ENCODE measurements at places on chromosomes 1 and 21. TPM values are rescaled to one million over a fixed set of nuclear protein-coding genes. Genes with fewer than 3 reads are reported as not detected.

Gene ST6GALNAC5
- 6.2 TPM for total RNA-seq

Gene CFAP45
- not detected for total RNA-seq

- DNase-seq = no peak
Measured at GRCh38 chr1:184627007-184627341, 127.7 kb downstream of the EDEM3 start.

Gene CD5L
- total RNA-seq = not detected

DNA sequence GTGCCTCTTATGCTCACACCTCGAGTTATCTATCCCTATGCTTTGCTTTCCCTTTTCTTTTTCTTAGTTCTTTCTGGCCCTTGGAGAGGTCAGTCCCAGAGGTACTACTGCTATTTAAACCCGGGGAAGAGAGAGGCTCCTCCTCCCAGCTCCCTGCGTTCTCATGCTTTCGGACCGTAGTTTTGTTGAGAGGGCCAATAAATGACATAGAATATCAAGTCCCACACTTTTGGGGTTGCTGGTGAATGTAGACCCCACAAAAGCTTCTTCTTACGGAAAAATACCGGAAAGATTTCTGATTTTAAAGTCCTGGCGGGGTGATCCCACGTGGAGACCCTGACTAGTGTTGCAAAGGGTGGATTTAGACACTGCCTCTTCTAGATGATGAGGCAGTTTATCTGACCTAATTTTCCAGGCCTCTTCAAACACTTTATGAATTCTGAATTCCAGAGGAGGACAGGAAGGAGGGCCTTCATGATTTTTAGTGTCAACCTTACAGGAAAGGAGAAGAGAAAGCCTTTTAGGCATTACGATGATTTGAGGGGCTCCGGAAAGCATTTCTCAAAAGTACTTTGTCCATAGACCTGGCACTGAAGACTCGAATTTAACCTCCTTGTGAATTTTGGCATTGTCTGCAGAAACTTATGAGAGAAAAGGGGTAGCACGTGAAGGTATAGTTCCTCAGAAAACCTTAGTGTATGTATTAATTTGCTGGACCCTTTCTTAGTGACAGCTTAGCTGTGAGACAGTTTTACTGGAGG is 694 bp downstream of the TMEM167B start:
- DNase-seq = no peak

- DNase-seq = no peak
Measured at GRCh38 chr1:150249936-150250335, 7.6 kb upstream of the CA14 start.

Gene NCDN
- total RNA-seq = 36.5 TPM

DNA sequence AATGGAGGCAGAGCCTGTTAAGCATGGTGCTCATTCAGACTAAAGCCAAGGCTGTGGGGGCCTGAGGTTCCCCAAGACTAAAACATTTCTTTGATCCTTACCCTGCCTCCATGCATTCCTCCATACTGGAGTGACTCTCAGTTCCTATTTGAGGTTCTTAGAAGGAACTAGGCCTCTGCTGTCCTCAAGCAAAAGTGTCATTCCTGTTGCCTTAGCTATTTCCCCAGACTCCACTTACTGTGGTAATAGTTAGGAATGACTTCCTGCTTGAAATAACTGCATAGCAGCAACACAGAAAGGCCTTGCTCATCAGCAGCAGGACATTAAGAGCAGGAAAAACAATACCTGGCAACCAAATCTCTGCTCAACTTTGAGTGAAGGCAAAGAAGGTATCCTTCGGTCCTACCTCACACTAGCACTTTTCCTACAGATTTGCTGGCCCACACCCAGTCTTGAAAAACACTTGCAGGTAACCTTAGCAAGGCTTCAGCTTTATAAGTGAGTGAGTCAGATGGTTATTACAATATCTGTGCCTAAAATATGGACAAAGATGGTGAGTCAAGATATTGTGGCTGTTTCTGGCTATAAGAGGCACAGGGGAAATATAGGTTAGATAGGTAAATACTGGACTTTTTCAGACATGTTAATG is 14.8 kb downstream of the LRRC41 start:
- DNase-seq = no peak

- no peak for DNase-seq
Measured at GRCh38 chr1:12506281-12507280, 111.4 kb downstream of the DHRS3 start.

Gene PPM1J
- 17.5 TPM for total RNA-seq

GRCh38 chr1:201888282-201889089 is at the start of gene SHISA4:
SHISA4 (plus strand) TSS chr1:201888898; CDS start chr1:201888995, 97 bp downstream.
- peak; percentile 85 for DNase-seq

Gene PLEKHM2
- 47.9 TPM for total RNA-seq

DNA sequence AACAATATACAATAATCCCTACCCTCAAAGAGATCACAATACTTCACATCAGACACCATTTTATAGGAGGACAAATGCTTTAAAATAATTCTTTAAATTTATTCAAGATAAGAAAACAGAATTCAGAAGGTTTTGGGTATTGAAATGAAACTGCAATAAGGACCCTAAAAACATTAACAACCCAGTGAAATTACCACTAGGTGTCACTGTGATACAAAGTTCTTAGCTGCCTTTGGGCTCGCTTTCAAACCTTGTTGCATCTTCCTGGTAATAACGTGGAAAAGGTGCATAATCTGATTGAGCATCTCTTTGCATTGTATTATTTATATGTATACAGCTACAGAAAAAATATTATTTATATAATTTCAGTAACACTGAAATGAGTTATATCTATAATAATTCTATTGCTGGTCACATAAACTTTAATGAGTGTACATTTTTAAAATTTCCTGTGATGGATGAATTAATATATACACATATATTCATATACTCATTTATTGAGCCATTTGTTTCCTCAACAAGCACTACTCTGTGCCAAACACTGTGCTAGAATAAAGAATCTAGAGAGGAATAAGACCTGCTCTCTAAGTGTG is 185.2 kb downstream of the FAF1 start:
- no peak for DNase-seq

Gene FAM163A
- total RNA-seq = 0.13 TPM

Gene ITLN1
- not detected for total RNA-seq

DNA sequence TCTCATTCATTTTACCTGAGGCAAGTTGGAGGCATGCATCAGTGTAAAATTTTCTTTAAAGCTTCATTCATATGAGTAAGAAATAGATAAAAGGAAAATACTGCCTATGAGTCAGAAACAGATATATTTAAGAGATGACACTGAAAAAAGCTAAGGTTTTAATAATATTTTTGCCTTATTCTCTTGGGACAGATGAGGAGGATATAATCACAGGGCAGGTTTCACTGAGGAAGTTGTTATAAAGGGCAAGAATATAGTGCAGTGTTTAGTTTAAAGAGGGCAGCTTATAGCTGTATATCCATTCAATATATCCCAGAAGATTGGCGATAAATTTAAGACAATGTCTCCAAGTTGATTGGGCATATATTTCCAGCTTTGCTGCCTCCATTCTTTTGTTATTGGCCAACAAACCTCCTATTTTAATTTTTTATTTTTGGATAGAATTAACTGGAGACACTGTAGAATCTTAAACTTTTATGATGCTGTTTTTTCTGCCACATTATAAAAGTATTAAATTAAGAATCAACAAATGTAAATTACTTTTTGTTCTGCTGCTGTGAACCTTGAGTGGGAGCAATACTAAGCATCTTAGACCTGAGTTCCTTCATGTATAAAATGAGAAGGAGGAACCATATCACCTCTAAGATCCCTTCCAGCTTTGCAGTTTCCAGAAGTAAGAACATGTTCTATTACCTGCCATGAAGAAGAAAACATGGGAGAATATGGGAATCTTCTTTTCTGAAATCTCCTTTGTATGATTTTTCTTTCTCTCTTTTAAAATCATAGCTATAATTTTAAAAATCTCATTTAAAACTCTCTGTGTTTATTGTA is 171.6 kb downstream of the S1PR1 start:
- no peak for DNase-seq

DNA sequence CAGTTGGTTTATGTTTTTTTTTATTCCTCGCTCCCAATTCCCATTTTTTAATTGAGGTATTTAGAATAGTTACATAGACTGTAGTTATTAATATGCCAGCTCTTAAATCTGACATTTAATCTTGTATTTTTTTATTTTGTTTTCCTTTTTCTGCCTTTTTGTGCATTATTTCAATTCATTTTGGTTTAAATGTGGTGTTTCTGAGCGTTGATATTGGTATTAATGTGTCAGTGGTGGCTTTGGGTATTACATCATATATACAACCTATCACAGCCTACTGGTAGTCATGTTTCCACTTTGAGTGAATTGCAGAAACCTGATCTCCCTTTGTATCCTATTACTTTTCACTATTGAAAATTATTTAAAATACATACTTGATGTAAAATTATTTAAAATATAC is 1027.3 kb downstream of the KCNT2 start:
- DNase-seq = no peak

DNA sequence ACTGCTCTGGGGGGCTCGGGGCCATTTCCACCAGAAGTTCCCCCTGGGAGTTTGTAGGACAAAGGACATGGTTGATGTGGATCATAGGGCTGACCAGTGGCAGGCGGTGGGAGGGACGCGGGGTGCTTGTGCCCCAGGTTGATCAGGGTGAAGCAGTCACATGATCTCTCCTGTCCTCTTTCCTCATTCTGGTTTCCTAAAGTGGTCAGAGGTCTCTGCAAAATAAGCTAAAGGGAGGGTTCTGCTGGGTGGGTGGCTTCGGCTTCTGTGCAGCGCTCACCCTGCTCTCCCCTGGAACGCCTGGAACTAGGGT is 9.2 kb downstream of the PDXK start:
- no peak for DNase-seq

DNA sequence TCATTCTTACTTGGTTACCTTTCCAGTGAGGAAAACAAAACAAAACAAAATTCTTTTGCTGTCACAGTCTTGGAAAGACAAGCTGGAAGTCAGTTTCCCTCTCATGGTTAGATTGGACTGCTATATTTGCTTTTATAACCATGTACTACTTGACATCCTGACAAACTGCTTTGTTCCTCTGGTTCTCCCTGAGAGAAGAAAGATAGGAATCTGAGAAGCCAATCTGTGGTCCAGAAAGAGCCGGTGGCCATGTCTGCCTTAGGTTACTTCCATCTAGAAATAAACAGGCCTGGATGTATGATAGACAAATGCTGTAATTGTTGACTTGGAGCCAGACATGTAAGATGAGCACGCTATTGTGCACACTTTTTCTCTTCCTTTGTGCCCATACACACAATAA is 330.0 kb downstream of the BRINP3 start:
- DNase-seq = no peak

DNA sequence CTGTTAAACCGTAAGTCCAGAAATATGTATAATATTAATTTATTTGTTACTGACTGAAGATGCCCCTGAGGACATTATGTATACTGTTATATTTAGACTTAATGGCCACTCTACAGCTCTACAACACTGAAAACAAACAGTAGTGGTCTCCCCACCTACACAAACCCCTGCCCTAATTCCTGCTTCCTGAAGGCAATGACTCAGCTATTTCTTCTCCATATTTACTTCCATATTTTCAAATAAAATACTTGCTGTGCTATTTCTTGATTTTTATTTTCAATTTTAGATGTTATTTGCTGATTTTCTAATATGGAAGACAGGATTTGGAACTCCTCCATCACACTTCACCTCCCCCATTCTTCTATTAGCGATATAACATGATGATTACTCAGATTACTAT is 97.6 kb downstream of the PCNX2 start:
- DNase-seq = no peak

Gene OPRD1
- total RNA-seq = 3.3 TPM

Gene FLG2
- not detected for total RNA-seq

Gene FALEC
- total RNA-seq = not detected

DNA sequence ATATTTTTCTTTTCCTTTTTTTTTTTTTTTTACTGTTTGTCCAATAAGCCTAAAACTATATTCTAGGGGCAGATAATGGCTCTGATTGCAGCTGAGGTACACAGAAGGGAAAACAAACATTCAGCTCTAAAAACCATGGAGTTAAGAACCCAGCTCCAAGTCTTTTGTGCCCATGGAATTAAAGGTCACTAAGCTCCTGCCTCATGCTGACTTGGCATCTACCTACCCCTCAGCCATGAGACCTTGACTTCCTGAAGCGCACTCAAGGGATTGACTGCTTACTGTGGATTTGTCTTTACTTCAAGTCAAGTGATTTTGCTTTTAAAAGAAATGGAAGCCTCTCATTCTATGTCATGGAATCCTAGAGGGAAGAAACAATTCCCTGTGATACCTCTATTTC is 192.3 kb downstream of the AMY1C start:
- DNase-seq = no peak

Gene CROCC
- 39.5 TPM for total RNA-seq

- DNase-seq = no peak
Measured at GRCh38 chr1:53324321-53324720, 3.5 kb downstream of the LRP8 start.

- no peak for DNase-seq
Measured at GRCh38 chr1:76625886-76626678, 241.2 kb upstream of the ST6GALNAC5 start.

- DNase-seq = no peak
Measured at GRCh38 chr1:112496290-112496689, 12.5 kb upstream of the WNT2B start.

Gene DHRS3
- 37.8 TPM for total RNA-seq

Gene ITSN1
- 81.1 TPM for total RNA-seq

Gene LINGO4
- not detected for total RNA-seq

DNA sequence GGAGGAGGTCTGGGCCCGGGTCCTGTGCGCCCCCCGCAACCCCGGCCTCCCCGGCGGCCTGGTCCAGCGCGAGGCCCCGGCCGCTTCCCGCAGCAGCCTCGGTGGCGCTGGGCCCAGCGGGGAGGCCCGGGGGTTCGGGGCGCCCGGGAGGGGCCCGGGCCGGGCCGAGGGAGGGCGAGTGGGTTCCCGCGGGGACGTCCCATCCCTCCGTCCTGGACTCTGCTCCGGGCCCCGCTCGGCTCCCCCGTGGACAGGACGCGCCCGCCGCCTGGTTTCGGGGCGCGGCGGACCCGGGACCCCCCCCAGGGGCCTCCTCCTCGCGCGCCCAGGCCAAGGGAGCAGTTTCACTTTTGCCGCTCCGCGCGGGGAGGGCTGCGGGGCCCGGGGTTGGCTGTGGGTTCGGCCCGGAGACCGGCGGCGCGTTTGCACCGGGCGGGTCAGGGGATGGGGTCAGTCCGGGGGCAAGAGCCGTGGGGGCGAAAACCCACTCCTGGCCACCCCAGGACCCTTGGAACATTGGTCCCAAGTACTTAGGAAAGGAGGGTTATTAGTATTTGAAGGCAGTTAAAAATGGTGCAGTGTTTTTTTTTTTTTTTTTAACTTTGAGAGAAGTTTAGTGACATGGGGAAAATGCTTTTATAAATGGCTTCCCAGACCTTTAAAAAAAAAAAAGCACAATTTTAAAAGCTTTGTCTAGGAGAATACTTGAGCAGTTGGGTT is 677 bp downstream of the AGPAT3 start:
- peak; percentile 56 for DNase-seq

Gene GJA8
- total RNA-seq = not detected

Gene RXFP4
- total RNA-seq = not detected

- no peak for DNase-seq
Measured at GRCh38 chr1:23169727-23170335, 1.2 kb upstream of the LUZP1 start.

- DNase-seq = no peak
Measured at GRCh38 chr1:170238704-170239391, 93.1 kb downstream of the NTMT2 start.

- no peak for DNase-seq
Measured at GRCh38 chr1:205137901-205138300, 16.1 kb upstream of the RBBP5 start.

Gene HAO2
- not detected for total RNA-seq

All from H1 (cell line).